Activated CD4-positive, CD25-positive, alpha-beta regulatory T cell treated with anti-CD3 and anti-CD28 coated beads, Interleukin-2, amount 50 U/mL, for 24 hours (primary cell): ENCODE measurements at places on chromosomes 5 and 9.

GRCh38 chr5:156595132-156595787 lies 254.8 kb upstream of the PPP1R2B start:
- no peak for ATAC-seq

DNA sequence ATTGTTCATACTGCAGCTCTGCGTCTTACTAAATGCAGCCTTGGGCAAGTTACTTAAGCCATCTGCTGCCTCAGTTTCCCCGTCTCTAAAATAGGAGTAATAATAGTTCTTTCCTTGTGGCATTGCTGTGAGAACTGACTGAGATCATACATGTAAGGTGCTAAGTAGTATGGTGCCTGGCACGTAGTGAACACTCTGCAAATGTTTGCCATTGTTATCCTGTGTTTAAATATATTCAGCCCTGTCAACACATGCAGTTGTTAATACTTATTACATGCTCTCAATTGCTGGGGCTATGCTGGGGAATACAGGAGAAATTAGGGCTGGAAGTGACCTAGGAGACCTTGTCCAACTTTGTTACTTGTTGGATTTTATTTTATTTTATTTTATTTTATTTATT lies 105.2 kb upstream of the RAI14 start:
- ATAC-seq = no peak

- no peak for ATAC-seq
These were observed 89.8 kb downstream of the LIFR start for GRCh38 chr5:38466424-38467189.

DNA sequence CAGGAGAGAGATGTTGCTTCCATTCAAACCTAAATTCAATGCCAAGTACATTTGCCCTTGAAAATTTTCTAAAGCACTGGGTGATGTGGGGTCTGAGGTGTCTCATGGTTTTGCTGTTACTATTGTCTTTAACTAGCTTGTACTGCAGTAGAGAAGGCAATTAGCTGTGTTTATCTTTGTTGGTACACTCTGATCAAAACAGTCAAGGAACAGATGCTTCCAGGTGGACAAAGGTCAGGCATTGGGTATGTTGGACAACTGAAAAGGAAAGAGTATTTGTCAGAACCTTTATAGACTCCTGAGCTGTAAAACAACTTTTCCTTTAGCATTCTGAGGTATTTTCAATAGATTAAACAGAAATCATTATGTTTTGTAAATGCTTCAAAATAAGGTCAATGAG lies 2228.7 kb upstream of the WWC1 start:
- ATAC-seq = no peak

- ATAC-seq = no peak
These were observed 293.4 kb downstream of the YTHDC2 start for GRCh38 chr5:113806904-113807303.

- ATAC-seq = no peak
These were observed 13.5 kb upstream of the AGXT2 start for GRCh38 chr5:35061211-35061770.

- ATAC-seq = no peak
These were observed 75.7 kb upstream of the SMARCA2 start for GRCh38 chr9:1939466-1939865.

DNA sequence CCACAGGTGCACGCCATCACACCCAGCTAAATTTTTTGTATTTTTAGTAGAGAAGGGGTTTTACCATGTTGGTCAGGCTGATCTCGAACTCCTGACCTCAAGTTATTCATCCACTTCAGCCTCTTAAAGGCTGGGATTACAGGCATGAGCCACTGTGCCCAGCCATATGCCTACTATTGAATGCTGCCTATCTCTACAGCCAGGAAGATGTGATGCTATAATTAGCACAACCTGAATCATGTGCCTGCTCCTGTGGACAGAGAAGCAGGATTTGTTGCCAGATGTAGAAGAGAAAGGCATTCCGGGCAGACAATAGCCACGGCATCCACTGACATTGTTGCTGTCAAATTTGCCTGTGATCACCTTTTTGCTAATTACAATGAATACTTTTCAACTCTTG lies 24.4 kb upstream of the MLLT3 start:
- no peak for ATAC-seq
